Thoracic aorta (tissue), 2 donors: ENCODE measurements at places on chromosomes 12 and 14. TPM values are rescaled to one million over a fixed set of nuclear protein-coding genes. Genes with fewer than 3 reads are reported as not detected.

DNA sequence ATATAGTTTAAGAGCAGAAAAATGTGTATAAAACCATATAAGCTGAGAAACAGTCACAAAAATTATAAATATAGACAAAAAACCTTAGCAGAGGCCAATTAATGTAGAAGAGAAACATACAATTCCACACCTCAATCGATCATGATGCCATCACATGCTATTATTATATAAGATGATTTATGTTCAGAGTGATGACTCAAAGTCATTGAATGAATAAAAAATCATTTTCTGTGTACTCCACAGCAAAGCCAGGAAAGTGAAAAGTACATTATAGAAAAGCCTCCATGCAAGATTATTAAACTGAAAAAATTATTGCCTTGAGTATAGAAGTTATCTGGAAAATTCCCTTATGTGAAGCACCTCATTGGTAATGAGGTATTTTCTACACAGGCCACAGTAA is 229.2 kb upstream of the PPFIA2 start:
- H3K27ac ChIP-seq: no peak overlapping the region
- no peaks in the 10 kb centered on the region for H3K4me1 ChIP-seq
- no peaks in the 10 kb centered on the region for H3K36me3 ChIP-seq
- no peak overlapping the region for H3K4me3 ChIP-seq

DNA sequence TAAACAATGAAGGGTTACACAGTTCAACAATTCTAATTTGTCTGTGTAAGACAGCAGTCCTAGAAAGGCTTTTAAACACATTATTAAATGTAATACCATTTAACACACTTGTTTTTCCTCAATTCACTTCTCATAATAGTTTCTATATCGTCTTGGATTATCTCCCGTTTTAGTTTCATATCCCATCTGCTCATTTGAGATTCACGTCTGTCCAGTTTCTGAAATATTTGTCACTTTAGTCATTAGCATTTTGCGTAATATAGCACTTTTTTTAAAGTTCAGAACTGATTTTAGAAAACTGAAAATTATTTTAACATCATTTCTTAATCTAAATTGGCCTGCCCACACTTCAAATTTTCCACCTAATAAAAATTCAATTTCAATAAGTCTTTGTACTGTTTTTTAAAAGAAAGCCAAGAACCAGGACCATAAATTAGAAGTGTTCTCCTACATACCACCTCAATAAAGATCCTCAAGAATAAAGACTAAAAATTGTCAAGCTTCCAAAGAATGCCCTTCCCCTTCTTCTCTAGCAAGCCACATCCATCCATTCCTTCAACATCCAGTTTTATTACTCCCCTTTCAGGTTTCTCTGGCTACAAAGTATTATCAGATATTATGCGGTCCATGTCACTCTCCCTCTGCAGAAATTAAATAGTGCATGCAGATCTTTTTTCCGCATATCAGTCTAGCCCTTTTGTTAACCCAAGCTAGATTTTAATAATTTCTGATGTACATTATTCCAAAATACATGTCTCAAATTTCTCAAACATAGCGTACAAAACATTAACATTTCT is 11.9 kb downstream of the MED13L start:
- no peaks in the 10 kb centered on the region for H3K27me3 ChIP-seq
- DNase-seq: no peak
- H3K36me3 ChIP-seq: no peaks in the 10 kb centered on the region
- peaks cover 88% of the 10 kb centered on the region for H3K4me1 ChIP-seq
- H3K27ac ChIP-seq: no peak overlapping the region

DNA sequence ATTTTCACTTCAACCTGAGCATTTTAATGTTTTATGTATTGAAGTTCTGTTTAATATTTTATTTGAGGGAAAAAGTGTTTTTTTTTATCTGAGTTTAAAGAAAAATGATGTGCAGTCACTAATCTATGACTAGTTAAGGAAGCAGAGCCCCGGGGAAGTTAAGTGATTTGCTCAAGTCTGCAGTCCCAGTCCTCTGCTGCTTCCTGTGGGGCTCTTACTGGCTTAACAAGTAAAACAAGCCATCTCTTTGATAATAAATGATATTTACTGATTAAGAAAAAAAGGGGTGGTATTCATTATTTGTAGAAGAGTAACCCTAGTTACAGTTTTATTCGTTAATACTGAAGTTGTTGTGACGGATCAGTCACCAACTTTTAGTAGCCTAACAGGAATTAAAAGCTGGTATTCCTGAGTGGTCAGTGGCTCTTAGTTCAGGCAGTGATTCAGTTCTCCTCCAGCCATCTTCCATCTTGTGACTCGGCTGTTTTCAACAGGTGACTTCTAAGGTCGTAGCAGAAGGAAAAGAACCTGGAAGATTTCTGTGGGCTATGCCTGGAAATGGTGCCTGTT is 21.7 kb downstream of the BICDL1 start:
- H3K27ac ChIP-seq: no peak overlapping the region
- H3K4me1 ChIP-seq: no peaks in the 10 kb centered on the region
- H3K4me3 ChIP-seq: no peak overlapping the region
- H3K36me3 ChIP-seq: no peaks in the 10 kb centered on the region

DNA sequence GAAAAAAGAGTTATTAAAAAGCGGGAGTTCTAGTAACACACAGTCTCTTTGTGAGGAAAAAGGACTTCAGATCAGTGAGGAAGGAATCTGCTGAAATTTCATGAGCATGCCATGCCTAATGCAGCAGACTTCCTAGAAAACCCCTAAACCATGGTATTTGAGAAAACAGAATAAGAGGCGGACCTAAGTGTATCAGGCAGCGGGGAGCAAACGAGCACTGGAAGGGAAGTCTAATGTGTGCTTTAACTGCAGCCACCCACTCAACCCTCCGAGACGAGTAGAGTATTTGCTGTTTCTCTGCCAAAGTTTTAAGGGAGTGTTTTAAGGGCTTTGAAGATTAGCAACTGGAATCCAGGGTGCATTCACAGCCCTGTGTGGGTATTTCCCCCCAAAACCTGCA is 36.5 kb downstream of the ACADS start:
- H3K27ac ChIP-seq: peak overlapping the region; percentile 33
- peaks cover 8% of the 10 kb centered on the region for H3K4me1 ChIP-seq
- H3K27me3 ChIP-seq: no peaks in the 10 kb centered on the region
- H3K4me3 ChIP-seq: no peak overlapping the region

DNA sequence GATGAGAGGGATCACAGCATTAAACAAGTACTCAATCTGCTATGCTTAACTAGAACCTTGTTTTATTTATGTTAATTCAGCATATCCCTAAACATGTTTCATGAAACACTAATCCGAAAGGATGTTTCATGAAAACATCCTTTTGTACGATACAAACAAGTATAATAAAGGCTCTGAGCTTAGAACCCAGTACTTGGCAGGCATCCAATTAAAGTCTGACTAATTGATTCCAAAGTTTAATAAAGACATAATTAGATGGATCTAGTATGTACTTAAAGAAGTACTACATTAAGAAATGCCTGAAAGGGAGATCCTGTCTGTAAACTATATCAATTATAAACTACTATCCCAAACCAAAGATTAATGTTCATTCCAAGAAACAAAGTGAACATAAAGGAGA is 51.8 kb downstream of the SCAF11 start:
- no peaks in the 10 kb centered on the region for H3K27me3 ChIP-seq
- H3K4me1 ChIP-seq: peaks cover 17% of the 10 kb centered on the region
- no peak overlapping the region for H3K27ac ChIP-seq
- peaks cover 3% of the 10 kb centered on the region for H3K36me3 ChIP-seq
- DNase-seq: no peak
- no peak overlapping the region for H3K4me3 ChIP-seq

DNA sequence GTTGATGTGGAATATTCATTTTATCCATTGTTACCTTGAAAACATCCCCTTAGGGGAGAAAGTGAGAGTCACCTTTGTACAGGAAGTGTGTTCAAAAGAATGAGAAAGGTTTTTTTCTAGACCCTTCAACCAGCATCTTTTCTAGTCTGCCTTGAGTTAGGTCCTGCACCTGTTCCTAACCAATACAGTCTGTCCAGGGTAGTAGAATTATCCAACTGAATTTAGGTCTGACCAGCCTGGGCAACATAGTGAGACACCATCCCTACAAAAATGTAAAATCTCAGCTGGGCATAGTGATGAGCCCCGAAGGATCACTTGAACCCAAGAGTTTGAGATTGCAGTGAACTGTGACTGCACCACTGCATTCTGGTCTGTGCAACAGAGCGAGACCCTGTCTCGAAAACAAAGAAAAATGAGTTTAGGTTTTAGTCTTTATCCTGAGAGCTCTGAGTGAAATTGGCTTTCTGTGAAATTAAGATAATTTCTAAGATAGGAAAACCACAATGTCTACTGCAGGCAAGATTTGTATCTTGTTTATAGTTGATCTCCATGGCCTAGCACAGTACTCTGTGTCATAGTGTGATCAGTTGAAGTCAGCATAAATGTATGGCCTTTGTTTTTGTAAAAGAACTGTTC is 25.2 kb downstream of the ARHGAP5 start:
- H3K27ac ChIP-seq: no peak overlapping the region
- H3K4me1 ChIP-seq: peaks cover 24% of the 10 kb centered on the region
- H3K4me3 ChIP-seq: no peak overlapping the region
- no peaks in the 10 kb centered on the region for H3K27me3 ChIP-seq
- DNase-seq: no peak

- no peak for DNase-seq
- no peaks in the 10 kb centered on the region for H3K27me3 ChIP-seq
- H3K27ac ChIP-seq: no peak overlapping the region
Measured at GRCh38 chr14:99073431-99073830, 198.6 kb downstream of the BCL11B start.

DNA sequence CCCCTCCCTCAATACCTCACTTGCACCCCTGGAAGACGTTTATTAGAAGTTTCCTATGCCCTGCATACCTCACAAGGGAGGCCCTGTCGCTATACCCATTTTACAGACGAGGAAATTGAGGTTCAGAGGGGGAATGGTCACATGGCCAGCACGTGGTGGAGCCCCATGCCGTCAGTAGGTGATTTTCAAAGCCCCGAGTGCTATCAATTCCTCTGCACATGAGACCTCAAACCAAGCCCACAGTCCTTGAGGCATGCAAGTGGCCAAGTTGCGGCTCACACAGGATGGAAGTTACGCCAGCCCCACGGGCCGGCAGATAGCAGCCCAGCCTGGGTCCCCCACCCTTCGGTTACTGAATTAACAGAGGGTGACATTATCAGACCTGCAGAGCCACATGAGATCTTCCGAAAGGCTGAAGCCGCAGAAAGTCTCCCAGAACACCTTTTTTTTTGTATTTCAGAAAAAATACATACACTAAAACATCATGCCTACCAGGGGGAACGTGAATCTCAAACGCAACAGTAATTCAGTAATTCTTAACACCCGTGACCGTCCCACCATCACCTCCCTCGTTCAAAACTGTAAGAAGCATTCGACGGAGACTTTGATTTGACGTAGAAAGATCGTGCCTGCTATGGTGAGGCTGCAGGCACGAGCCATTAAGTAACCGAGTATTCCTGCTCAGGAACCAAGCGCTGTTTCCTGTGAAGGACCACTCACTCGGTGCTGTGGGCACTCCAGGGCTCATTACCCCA is 129.0 kb downstream of the RFLNA start:
- H3K27me3 ChIP-seq: no peaks in the 10 kb centered on the region
- H3K36me3 ChIP-seq: peaks cover 17% of the 10 kb centered on the region
- H3K4me3 ChIP-seq: peak overlapping the region; percentile 61
- H3K4me1 ChIP-seq: peaks cover 59% of the 10 kb centered on the region
- H3K27ac ChIP-seq: peak overlapping the region; percentile 81
- no peak for DNase-seq

GRCh38 chr12:88753066-88753465 is 172.8 kb upstream of the KITLG start:
- no peaks in the 10 kb centered on the region for H3K27me3 ChIP-seq
- no peaks in the 10 kb centered on the region for H3K4me1 ChIP-seq
- H3K27ac ChIP-seq: no peak overlapping the region

DNA sequence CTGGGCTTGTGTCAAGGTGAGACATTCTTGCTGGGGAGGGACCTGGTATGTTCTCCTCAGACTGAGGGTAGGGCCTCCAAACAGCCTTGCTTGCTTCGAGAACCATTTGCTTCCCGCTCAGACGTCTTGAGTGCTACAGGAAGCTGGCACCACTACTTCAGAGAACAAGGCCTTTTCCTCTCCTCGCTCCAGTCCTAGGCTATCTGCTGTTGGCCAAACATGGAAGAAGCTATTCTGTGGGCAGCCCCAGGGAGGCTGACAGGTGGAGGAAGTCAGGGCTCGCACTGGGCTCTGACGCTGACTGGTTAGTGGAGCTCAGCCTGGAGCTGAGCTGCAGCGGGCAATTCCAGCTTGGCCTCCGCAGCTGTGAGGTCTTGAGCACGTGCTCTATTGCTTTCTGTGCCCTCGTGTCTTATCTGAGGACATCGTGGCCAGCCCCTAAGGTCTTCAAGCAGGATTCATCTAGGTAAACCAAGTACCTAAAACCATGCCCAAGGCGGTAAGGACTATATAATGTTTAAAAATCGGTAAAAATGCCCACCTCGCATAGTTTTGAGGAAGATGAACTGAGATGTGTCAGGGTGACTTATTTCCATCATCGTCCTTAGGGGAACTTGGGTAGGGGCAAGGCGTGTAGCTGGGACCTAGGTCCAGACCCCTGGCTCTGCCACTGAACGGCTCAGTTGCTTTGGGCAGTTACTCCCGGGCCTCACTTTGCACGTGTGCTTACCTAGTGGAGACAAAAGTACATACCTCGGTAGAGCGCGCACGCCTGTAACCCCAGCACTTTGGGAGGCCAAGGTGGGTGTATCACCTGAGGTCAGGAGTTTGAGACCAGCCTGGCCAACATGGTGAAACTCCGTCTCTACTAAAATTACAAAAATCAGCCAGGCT is 4.3 kb downstream of the GAPDH start:
- peak overlapping the region; percentile 96 for H3K27ac ChIP-seq
- H3K4me1 ChIP-seq: peaks cover 17% of the 10 kb centered on the region
- no peak overlapping the region for H3K4me3 ChIP-seq

- no peaks in the 10 kb centered on the region for H3K27me3 ChIP-seq
- no peak for DNase-seq
- H3K36me3 ChIP-seq: peaks cover 4% of the 10 kb centered on the region
Measured at GRCh38 chr12:64452559-64453329, 824 bp downstream of the TBK1 start.

GRCh38 chr14:67440513-67440912 is 28.5 kb upstream of the PLEK2 start:
- no peak for DNase-seq
- H3K36me3 ChIP-seq: no peaks in the 10 kb centered on the region
- H3K4me1 ChIP-seq: no peaks in the 10 kb centered on the region
- H3K27me3 ChIP-seq: no peaks in the 10 kb centered on the region

- no peak for DNase-seq
- H3K4me1 ChIP-seq: peaks cover 6% of the 10 kb centered on the region
- H3K36me3 ChIP-seq: no peaks in the 10 kb centered on the region
- no peak overlapping the region for H3K4me3 ChIP-seq
Measured at GRCh38 chr14:68986926-68987652, 8.0 kb upstream of the ACTN1 start.

GRCh38 chr14:71247106-71247505 is 339.8 kb downstream of the PCNX1 start:
- no peaks in the 10 kb centered on the region for H3K27me3 ChIP-seq
- peaks cover 27% of the 10 kb centered on the region for H3K4me1 ChIP-seq
- H3K27ac ChIP-seq: no peak overlapping the region
- no peaks in the 10 kb centered on the region for H3K36me3 ChIP-seq

Gene ARHGEF25
- 77.0 TPM for total RNA-seq

Gene SLC6A15
- total RNA-seq: not detected

Gene TESPA1
- total RNA-seq: not detected

Gene IGF1
- total RNA-seq: 37.9 TPM
